Effector memory CD8-positive, alpha-beta T cell (primary cell): ENCODE measurements at places on chromosomes 1 and 21.

DNA sequence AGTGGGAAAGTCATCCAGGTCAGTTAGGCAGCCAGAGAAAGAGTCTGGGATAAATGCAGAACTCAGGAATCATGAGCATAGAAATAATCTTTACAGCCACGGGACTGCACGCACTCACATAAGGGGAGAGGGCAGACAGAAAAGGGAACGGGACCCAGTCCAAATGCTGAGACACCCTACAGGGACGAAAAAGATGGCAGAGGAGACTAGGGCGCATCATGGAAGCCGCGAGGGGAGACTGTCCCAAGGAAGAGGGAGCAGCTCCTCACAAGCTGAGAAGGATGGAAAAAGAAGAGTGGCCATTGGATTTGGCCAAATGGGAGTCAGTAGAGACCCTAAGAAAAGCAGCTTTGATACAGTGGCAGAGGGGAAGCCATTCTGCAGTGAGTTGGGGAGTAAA is 102.9 kb upstream of the TLR5 start:
- DNase-seq: no peak

DNA sequence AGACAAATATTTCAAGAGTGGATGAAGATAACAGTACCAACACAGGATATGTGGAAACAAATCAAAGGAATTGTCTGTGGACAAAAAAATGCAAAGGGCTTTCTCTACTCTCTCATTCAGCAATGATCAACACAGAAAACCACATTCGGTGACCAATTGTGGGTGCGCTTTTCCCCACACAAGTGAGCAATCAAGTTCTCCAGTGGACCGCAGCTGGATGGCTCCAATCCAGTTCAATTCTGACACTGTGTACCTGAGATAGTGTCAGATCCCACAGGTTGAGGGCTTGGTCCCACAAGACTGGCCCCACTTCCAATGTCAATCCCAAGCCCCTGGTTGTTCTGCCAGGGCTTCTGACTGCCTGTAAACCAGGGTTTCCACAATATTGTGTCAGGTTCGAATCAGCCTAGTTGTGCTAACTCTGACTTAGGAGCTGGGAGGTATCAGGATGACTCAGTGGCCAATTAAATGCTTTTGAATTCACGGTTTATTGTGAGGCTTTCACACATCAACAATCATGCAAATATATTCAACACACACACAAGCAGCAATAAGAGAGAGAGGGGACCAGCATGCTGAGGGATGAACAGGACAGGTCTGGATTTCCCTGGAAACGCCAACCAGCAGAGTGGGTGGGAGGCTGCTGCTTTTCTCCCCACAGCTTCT is 87.0 kb upstream of the BTG3 start:
- DNase-seq: no peak

DNA sequence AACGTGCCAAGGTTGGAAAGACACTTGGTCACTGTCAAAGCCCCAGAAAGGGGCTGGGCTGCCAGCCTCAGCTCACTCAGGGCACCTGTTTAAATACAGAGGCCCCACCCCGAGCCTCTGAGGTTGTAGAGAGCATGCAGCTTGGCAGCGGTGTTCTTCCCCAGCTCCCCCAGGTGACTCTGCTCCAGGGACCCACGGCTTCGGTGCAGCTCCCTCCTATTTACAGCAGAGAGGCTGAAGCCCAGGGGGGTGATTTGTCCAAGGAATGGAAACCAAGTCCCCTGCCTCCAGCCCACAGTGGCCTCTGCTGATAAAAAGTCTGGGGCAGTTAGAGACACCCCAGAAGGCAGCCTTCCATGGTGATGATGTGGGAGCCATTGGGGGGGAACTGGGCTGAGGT is 9.1 kb upstream of the C1QA start:
- DNase-seq: no peak

- DNase-seq: peak; percentile 42
Observed at GRCh38 chr1:234842726-234843641, 233.0 kb upstream of the IRF2BP2 start.

DNA sequence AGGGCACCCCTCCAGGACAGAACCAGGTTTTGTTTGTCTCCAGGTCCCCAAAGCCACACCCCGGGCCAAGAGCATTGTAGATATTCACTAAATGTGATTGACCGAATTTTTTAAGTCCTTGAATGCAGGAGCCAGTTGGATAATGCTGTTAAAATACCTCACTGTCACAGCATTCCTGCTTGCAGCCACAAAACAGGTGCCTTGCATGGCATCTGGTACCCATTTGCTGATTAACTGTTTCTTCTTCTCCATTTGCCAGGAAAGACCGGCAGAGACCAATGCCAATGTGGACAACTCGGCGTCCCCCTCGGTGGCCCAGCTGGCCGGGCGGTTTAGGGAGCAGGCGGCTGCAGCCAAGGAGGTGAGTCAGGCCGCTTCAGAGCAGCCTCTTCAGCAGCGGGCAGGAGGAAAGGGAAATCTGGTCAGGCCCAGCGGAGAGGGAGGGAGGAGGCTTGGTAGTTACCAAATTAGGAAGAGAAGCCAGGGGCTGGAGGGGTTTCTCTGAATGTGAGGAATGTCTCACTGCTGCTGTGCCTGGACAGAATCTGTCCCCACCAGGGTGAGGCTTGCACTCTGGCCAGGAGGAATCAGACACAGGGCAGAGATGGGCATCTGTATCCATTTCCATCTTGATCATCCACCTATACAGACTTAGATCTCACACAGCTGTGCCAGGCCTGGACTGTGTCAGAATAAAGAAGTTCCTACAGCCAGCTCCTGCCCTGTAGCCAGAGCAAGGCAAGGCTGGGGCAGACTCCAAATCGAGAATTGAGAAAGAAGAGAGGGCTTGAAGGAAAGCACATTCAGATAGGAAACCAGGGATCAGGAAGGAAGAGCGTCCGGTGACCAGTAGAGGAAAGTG is 37.9 kb upstream of the MPZL1 start:
- no peak for DNase-seq

DNA sequence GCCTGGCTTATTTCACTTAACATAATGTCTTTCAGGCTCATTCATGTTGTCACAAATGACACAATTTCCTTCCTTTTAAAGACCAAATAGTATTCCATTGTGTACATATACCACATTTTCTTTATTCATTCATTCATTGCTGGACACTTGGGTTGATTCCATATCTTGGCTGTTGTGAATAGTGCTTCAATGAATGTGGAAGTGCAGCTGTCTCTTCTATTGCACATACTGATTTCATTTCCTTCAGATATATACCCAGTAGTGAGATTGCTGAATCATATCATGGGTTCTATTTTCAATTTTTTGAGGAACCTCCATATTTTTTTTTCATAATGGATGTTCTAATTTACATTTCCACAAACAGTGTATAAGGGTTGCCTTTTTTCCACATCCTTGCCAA is 38.6 kb upstream of the WLS start:
- DNase-seq: no peak

DNA sequence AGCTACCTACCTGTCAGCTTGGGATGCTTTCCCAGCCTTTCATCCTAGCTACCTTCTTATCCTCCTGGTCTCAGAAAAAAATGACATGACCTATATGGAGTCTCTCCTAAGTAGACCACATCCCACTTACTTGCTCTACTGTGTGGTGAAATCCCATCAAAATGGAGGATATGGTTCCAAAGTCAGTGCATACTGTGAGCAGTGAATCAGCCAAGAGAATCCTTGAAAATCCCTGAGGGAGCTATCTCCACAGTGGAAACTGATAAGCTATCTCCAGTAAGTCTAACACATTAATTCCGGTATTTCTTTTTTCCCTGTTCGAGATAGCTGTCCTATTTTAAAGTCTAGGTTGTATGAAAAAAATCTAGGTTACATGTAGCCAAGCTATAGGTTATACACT is 189.7 kb downstream of the FGGY start:
- no peak for DNase-seq

DNA sequence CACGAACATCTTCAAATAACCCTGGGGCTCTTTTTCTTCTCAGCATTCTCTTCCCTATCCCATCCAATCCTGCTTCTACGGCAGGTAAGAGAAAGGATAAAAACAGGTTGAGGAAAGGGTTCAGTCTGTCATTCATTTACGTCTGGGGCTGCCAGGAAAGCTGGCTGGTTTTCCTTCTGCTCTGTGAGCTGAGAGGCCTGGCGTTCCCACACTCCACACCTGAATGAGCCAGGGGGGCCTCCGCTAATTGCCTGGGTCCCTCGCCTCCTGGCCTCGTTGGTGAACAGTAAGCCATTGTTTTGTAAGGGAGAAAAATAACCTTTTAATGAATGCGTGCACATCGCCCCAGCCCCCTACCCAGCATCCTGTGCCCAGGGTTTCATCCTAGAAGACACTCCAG is 70.8 kb upstream of the SIM2 start:
- DNase-seq: no peak

DNA sequence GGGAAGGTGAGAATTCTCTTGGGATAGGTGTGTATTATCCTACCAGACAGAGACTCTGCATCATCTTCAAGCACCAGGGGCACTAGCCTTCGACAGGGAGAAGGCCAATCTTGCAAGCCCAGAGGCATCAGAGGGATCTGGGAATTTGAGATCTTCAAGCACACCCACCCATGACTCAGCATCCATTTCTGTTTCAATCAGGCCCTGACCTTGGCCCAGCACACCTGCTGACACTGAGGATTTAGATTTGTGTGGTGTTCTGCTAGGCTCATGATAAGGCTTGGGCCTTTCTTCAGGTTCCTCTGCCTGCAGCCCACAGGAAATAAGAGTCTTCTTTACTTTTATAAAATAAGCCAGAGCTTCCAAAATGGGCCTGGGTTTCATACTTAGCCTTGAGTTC is 6.6 kb upstream of the PCP4 start:
- DNase-seq: no peak

DNA sequence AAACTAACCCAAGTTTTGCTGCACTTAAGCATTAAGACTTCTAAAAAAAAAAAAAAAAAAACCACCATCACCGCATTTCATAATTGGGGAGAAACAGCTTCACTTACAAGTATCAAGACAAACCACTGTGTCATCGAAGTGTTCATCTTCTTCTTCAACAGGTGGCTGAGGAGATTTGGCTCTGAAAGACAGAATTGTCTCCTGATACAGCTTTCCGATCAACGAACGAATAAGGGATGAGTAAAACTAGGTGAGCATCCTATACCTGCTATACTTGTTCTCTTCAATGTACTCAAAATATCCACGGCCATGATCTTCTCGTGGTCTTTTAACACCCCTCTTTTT is 2.0 kb downstream of the HNRNPU start:
- DNase-seq: peak; percentile 53

GRCh38 chr1:222461941-222462340 is 86.0 kb downstream of the HHIPL2 start:
- no peak for DNase-seq

DNA sequence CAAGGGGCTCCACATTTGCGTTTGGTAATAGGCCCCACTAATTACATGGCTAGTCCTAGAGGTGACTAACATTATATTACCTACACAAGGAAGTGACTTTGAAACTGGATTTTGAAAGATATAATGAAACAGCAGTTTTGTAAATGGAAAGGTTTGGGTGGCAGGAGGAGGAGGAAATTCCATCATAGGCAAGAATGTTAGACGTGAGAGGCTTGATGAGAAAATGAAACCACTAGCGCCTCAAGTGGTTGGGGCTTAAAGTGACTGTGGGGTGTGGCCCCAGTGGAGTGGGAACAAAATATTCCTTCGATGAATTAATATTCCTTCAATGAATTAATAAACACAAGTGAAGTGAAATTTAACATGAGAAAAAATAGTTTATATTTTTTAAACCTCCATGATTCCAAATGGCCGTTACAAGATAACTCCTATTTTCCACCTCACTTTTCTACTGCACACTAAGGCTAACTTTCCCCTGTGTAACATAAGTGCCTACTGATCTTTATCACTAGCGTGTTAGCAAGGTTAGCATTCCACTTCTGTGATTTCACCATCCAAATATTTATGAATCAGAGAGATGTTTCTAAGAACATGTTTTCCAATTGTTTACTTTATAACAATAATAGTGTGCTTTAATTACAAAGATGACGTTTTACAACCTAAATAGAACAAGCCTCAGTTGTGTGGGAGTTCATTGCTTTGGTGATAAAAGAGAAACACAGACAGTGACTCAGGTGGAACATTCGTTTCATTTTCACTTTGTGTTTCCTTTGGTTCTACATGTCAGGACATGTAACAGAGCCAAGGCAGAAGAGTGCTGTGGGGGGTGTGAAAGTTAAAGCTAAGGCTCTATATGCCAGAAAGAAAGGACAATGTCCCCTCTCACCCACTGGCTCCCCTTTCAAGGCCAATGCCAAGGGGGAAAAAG is 12.5 kb upstream of the ATF3 start:
- DNase-seq: peak; percentile 22

- no peak for DNase-seq
Observed at GRCh38 chr21:34820051-34820450, 151.3 kb downstream of the CLIC6 start.

- no peak for DNase-seq
Observed at GRCh38 chr21:43771698-43772424, 4.2 kb downstream of the CSTB start.

DNA sequence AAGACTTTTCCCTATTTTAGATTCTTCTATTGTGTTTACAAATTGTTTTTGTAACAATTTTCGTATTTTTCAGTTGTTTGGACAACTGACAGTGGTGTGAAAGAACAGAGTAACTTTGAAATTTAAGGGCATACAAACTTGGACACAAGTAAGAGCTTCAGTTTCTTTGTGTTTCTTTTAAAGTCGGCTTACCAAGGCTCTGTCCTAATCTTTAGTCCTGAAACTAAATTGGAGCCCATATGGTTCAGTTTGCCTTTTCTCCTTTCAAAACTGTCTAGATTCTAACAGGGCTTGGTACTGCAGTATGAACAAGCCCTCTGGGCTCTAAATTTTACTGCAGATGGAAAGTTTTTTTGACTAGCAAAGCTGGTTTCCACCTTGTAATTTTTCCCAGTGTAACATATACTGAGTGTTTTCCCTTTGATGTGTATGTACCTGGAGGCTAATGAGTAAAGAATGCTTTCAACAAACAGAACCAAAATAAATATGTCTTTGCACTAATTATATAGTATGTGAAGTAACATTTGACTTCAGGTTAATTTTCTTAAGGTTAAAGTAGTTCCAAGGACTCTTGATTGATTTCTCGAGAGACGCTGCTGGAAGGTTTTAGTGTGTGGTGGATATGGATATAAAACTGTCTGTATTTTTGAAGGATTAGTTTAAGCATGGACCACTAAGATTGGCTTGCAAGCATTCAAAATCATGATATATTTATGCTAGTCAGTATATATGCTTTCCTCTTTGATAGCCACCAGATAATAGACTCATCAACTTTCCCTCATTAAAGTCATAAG is 4.1 kb downstream of the SNX27 start:
- no peak for DNase-seq
